ENCODE measurements at places on chromosomes 4 and X.
A peak's percentile ranks its signal among the peaks of the same experiment; 100 is the strongest.

GRCh38 chr4:138981930-138982390 is 33.6 kb upstream of the NOCT start:
- peak; percentile 64 for DNase-seq

DNA sequence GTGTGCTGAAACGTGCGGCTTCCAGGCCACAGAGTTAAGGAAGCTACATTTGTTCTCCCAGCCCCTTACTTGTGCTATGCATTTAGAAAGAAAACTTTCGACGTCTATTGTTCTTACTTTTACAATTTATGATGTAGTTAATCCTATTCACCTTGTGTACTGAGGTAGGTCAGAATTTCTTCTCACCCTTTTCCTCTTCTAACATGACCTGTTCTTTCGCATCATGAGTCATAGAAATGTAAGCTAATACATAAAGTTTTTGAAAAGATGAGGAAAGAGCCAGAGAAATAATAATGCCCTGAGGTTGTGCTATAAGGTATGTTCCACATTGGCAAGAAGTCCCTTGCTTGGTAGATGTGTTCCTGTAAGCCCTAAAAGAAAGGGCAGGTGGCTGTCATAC is 298.3 kb downstream of the TRIML1 start:
- peak; percentile 86 for DNase-seq

DNA sequence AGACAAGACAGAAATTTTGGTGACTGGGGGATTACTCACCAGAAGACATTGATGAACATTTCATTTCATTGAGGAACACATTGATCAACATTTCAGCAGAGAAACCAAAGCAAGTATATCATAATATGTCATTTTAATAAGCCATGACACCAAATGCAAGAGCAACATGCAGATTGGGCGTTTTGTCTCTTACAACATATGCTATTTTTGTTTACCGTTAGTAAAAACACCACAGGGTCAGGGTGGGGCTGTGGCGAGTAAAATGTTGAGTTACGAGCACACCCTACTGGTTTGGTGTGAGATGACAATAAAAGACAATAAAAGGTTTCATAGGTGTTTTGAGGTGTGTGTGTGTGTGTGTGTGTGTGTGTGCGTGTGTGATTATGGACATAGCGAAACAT is 294.5 kb downstream of the PDGFC start:
- peak; percentile 65 for DNase-seq

DNA sequence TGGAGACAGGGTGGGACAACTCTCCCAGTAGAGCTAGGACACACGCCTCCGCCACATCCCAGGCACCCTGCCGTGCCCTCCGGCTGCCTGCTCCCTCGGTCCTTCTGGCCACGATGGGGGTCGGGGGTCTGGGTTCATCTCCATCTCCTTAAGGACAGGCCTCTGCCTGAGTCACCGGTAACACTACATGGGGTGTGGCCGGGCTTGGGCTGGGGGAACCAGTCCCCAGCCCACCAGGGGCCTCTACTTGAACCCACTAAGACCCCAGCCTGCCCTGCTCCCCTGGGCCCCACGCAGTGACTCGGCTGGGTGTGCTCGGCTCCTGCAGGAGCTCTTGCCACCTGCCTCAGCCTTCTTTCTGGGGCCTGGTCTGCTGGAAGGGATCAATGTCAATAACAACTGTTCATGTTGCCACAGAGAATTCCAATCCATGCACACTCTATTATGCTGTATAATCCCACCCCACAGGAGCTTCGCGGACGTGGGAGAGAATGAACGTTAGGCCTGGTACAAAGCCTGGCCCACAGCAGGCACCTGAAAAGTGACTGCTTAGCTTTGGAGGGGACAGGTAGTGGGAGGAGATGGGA is 177.7 kb upstream of the PSAPL1 start:
- no peak for DNase-seq

DNA sequence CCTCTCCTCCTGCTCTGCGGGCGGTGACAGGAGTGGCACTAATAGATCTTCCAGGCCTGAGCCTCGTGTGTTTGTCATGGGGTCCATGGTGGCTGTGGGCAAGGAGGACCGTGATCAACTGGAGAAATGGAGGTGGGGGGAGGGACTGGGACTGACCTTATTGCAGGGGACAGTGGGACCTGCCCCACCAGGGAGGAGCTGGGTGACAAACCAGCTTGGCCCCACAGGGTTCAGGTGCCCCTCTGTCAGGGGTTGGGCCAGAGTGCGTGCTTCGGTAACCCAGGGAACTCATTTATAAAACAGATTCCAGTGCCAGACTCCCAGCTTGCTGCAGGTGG is 366.5 kb downstream of the BCOR start:
- no peak for DNase-seq

DNA sequence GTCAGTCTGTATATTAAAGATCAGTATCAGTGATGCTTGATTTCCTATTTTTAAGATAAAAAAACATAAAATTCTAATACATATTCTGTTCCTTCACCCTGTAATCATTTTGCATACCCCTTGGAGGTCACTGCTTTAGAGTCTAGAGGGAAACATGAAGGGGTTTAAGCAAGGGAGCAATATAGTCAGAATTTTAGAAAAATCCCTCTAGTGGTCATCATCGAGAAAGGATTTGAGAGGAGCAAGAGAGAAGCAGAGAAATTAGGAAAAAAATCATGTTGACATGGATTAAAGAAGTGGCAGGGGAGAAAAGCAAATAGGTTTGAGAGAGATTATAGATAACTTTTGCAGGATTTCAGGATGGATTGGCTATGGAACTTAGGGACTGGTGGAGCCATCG is 11.1 kb downstream of the APEX2 start:
- DNase-seq, result peak; percentile 29
